Activated T-helper 1 cell treated with anti-CD3 and anti-CD28 coated beads, Interleukin-2, amount 50 U/mL, for 16 hours (primary cell): ENCODE measurements at places on chromosomes 7 and 10.
A peak's percentile ranks its signal among the peaks of the same experiment; 100 is the strongest.

DNA sequence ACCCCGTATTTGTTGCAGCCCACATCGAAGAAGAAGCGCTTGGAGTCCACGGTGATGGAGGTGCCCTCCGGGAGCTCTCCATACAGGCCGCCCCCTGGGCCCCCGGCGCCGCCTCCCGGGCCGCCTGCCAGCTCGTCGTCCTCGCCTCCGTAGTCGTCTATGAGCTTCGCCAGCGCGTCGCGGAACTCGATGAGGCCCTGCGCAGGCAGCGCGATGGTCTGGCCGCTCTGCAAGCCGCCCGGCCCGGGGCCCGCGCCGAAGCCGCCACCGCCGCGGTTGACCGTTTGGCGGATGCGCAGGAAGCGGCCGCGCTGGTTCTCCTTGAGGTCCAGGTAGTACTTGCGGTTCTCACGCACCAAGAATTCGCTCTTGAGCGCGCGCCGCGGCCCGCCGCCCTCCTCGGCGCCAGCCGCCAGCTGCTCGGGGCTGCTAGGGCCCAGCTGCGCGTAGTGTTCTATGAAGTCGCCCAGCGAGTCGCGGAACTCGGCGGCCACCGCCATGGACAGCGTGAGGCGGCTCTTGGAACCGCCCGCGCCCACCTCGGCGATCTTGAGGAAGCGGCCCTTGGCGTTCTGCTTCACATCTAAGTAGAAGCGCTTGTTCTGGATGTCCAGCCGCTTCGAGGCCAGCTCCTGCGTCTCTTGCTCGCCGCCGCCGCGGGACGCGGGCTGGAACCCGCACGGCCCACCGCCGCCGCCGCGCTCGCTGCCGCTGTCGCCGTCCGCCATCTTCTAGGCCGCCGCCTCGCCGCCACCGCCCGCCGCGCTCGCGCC is 523 bp downstream of the PURB start:
- DNase-seq, result peak; percentile 27

- DNase-seq, result no peak
Observed at GRCh38 chr7:141072548-141073172, 1.2 kb upstream of the TMEM178B start.

DNA sequence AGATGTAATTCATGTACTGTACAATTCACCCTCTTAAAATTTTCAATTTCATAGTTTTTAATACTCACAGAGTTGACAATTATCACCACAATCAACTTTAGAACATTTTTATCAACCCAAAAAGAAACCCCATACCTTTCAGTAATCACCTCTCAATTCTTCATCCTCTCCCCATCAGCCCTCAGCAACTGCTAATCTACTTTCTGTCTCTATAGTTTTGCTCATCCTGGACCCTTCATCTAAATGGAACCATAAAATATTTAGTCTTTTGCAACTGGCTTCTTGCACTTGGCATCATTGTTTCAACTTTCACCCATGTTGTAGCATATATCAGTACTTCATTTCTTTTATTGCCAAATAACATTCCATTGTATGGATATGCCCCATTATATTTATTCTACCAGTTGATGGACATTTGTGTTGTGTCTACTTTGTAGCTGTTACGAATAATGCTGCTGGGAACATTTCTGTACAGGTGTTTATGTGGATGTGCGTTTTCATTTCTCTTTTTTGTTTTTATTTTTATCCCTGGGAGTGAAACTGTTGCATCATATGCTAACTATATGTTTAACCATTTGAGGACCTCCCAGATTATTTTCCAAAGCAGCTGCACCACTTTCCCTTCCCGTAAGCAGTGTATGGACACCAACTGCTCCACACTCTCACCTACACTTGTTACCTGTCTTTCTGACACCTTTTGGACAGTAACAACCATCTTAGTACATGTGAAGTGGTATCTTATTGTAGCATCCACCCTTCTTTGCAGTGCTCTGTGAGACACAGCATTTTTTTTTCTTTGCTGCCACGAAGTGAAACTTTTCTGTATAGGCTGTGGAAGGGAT is 65.4 kb upstream of the APBB1IP start:
- DNase-seq, result no peak

GRCh38 chr7:12754179-12754578 is 66.7 kb downstream of the ARL4A start:
- no peak for DNase-seq

DNA sequence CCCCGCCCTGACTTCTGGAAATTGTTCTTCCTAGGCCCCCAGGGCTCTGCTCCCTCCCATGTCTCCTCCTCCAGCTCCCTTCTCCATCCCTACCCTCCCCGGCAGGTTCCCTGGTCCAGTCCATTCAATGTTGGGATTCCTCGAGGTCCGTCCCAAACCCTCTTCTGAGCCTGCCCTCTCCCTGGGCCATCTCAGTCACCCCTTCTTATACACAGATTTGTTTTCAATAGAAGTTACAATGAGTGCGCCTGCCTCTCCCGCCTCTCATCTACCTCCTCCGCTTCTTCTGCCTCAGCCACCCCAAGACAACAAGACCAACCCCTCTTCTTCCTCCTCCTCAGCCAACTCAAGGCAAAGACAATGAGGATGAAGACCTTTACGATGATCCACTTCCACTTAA is 67.9 kb downstream of the OAT start:
- DNase-seq, result no peak

GRCh38 chr10:2119316-2119715 is 382.0 kb upstream of the ADARB2 start:
- DNase-seq, result no peak

GRCh38 chr7:70711452-70711851 is 420.5 kb upstream of the GALNT17 start:
- DNase-seq, result no peak

DNA sequence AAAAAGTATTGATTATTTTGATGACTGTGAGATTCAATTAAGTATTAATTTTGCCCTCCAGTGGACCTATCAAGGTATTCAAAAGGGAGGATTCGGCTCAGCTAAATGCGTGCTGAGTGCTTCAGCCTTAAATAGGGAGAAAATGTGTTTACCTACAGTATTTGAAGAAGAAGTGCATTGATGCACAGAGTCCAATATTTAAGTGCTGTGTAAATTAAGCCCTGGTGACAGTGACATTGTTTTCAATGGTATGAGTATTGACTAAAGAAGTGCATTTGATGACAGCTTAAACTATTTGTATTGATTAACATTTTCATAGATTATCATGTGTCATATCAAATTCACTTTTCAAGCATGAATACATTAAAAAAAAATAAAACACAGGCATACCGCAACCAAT is 106.6 kb downstream of the POU6F2 start:
- DNase-seq, result no peak

DNA sequence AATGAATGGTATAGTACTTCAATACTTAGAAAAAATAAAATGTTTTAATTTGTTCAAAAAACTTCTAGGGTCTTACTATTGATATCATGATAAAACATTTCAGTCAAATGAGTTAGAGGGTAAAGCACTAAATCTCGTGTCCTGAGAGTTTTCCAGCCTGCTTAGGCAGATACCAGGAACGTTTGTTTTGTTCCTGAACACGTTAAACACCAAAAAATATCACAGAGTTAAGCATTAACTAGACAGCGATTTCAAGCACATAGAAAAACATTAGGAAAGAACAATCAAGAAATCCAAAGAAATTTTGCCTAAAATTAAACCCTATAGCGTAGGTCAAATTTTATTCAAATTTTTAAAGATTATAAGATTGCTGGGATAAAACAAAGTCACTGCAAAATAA is 204.6 kb upstream of the AGR3 start:
- DNase-seq, result no peak

- no peak for DNase-seq
Observed at GRCh38 chr10:88458209-88458608, 124.9 kb downstream of the RNLS start.

DNA sequence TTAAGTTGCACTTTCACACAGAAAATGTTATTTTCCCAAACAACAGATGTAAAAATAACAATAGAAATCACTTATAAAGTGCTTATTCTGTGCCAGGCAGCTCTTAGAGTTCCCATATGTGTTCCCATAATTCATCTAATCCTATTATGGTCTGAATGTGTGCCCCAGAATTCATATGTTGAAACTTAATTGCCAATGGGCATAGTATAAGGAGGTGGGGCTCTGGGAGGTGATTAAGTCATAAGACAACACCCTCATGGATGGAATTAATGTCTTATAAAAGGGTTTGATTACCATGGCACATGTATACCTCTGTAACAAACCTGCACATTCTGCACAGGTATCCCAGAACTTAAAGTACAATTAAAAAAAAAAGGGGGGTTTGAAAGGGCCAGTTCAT is 92.7 kb downstream of the FZD1 start:
- no peak for DNase-seq

- peak; percentile 25 for DNase-seq
Observed at GRCh38 chr10:132223156-132223590, 36.4 kb downstream of the DPYSL4 start.

GRCh38 chr7:70360557-70360956 is 762.3 kb downstream of the AUTS2 start:
- DNase-seq, result no peak

- DNase-seq, result no peak
Observed at GRCh38 chr7:140231771-140232491, 55.1 kb upstream of the KDM7A start.

DNA sequence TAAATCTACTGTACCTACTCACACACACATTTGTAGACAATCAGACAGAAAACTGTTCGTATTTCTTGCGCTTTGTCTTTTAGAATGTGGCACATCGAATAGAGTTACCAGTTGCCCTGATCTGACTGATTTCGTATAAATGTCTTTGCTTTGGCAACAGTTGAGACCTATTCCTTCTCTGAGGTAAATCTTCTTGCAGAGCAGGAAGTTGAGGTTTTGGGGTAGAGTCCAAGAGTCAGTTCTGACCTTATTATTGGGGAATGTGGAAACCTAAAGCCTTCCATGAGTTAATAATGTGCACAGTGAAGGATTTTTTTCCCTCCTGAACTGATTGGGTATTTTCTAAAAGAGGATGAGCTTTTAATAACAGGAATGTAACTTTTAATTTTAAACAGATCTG is 135.3 kb downstream of the KIAA1217 start:
- no peak for DNase-seq

DNA sequence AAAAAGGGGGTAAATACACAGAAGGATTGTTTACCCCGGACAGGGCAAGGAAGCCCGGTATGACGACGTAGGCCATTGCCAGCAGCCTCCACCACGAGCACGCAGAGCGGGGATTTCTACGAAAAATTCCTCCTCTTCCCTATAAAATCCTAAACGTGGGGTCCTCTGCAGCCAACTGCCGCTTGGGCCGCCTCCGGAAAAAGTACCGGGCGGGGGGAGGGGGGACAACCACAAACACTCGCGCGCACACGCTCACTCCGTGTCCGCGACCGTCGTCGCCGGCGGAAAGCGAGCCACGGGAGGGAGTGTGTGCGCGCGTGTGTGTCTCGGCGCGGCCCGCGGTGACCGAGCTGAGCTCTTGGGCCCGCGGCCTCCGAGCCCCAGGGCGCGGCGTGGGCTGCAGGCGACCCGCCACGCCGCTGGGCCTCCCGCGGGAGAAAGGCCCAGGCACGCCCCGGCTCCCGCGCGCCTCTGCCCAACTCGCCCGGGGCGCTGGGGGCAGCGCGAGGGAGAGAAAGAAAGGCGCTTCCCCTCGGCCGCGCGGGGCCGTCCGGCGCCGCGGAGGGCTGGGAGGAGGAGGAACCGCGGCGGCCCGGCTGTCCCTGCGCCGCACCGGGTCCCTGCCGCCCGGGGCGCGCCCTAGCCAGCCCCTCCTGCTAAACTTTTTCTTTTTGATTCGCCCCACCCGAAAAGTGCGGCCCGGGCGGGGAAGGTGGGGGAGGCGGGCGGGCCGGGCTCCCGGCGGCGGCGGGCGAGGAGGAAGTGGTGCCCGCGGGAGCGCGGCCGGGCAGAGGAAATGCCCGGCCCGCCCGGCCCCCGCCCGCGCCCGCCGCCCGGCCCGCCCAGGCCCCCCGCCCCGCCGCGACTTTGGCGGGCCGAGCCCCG is 1.5 kb downstream of the CTBP2 start:
- DNase-seq, result no peak

- DNase-seq, result no peak
Observed at GRCh38 chr7:47301657-47302295, 280.1 kb downstream of the TNS3 start.

- DNase-seq, result no peak
Observed at GRCh38 chr10:17085011-17085725, 44.4 kb downstream of the CUBN start.

GRCh38 chr7:83141927-83142326 is 20.8 kb downstream of the PCLO start:
- DNase-seq, result no peak

- no peak for DNase-seq
Observed at GRCh38 chr10:6885284-6885683, 305.2 kb upstream of the PRKCQ start.

GRCh38 chr7:121575194-121575765 is 179.2 kb upstream of the FAM3C start:
- no peak for DNase-seq

DNA sequence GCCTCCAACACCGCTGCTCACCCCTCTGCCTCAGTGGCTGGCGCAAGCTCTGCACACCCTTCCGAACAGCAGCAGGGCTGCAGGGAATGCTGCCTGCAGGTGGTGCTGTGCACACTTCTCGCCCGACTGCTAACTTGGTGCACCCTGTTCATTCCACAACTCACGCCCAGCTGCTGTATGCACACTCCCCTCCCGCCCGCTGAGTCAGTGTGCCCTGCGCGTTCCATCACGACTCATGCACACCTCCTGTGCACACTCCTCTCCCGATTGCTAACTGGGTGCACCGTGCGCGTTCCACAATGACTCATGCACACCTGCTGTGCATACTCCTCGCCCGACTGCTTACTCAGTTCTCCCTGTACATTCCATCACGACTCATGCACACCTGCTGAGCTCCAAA is 21.5 kb downstream of the ADARB2 start:
- DNase-seq, result no peak

DNA sequence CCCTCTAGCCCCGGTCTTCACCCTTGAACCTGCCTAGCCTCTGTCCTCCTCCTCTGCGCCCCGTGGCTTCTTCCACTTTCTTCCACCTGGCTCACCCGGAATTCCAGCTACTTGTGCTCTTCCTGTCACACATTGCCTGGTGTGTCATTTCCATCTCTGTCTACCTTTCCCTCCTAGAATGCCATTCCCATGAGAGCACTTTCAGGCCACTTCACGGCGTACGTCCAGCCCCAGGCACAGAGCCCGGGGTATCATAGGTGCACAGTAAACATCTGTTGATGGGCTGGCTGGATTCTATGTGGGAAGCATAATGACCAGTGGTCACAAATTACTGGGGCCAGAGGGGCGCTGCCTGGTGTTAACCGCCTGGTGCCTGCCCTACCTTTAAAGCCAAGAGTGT is 161.3 kb downstream of the CUX1 start:
- DNase-seq, result no peak

- DNase-seq, result no peak
Observed at GRCh38 chr10:79981450-79982361, 32.8 kb upstream of the SFTPD start.
